ENCODE measurements at places on chromosomes 12 and 14.

DNA sequence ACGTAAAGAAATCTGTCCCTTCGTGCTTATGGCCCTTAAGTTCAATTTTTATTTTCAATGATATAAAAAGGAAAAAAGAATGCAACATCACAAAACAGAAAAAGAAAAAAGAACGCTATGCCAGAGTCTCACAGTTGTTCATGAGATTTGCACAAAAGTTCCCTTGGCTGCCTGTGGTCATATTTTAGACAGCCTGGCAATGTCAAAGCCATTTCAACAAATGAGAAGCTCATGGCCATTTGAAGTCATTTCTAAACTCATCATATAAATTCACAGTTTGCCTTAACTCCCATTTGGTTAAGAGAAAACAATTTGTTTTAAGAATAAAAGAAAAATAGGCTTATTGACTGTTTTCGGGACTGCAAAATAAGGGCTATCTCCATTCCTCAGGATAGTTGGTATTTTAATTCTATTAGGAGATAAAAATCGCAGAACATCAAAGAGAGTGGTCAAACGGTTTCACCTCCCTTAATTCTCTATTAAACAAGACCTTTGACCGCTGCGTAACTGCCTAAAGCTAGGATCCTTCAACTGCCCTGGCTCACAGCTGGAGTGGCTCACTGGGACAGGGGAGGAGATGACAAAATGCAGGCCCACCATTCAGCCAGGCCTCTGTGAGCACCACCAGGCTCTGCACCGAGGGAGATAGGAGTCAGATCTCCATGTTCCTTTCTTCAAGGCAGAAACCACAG lies 119.2 kb upstream of the DAAM1 start:
- no peak for DNase-seq

DNA sequence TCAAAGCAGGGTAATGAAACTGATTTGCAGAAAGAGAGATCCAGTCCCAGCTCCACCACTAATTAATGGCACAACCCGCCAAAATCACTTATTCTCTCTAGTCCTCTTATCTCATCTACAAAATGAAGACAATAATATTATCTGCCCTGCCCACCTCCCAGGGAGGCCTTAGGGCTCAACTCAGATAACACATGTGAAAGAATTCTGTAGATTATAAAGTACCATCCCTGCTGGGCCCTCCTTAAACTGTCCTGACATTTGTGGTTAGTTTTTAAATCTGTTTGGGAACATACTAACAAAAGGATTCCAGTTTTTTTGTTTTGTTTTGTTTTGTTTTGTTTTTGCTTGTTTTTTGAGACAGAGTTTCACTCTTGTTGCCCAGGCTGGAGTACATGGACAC lies 7.3 kb downstream of the POMT2 start:
- DNase-seq: no peak

- DNase-seq: no peak
Measured at GRCh38 chr12:70719071-70719470, 81.8 kb upstream of the PTPRB start.

GRCh38 chr14:32008602-32009193 lies 68.4 kb upstream of the ARHGAP5 start:
- DNase-seq: no peak

DNA sequence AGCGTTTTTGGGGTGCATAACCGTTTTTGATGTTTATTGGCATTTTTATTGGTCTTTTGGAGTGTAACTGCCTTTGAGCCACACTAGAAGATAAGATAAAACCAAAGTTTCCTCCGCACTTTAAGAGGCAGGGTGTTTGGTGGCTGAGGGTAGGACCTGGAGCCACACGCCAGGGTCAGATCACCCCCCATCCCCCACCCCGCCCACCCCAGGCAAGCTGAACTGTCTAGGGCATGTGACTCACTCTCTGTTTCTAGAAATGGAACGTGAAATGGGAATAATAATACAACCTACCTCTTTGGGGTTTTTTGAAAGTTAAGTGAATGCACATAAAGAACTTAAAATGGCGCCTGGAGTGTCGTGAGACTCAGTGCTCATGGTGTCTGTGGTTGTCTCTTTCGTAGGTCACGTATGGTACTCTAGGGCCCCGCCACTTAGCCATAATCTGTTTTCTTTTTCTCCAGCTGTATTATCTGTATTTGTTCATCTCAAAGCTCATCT lies 56.0 kb downstream of the PPP2R5C start:
- no peak for DNase-seq

GRCh38 chr12:52230364-52231281 lies 2.4 kb upstream of the KRT7 start:
- DNase-seq: no peak

GRCh38 chr12:117202556-117202955 lies 12.3 kb upstream of the FBXO21 start:
- no peak for DNase-seq

DNA sequence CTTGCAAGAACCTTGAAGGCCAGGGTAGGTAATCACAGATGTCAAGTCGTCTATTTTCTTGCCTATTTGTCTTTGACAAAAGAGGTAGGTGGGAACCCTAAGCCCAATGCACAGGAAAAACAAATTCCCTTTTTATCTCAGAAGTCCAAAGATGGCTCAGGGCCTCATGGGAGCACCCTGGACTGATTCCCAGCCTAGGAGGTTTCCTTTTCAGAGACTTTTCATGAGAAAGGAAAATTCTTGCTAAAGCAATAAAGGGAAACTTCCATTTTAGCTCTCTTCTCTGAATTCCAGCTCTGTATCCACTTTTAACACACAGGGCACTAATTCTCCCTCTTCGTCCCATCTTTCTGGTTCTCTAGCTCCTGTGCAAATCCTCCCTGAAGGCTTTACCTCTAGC lies 1.2 kb downstream of the ZNF641 start:
- no peak for DNase-seq

DNA sequence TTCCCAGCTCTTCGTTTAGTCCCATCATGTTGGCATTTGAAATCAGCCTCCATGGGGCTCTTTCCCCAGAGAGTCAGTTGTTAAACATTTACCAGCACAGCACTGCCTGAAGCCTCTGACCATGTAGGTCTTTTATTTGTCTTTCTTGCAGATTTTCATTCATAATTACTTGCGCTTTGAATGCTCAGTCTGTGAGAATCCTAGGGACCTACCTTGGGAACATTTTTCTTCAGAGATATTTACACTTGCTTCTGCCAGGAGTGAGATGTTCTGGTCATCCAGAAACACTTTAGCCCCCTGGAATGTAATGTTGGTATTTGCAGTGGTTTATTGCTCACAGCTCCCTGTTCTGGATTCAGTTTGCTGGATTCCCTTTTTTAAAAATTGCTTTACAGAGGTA lies 41.7 kb downstream of the RPH3A start:
- no peak for DNase-seq

DNA sequence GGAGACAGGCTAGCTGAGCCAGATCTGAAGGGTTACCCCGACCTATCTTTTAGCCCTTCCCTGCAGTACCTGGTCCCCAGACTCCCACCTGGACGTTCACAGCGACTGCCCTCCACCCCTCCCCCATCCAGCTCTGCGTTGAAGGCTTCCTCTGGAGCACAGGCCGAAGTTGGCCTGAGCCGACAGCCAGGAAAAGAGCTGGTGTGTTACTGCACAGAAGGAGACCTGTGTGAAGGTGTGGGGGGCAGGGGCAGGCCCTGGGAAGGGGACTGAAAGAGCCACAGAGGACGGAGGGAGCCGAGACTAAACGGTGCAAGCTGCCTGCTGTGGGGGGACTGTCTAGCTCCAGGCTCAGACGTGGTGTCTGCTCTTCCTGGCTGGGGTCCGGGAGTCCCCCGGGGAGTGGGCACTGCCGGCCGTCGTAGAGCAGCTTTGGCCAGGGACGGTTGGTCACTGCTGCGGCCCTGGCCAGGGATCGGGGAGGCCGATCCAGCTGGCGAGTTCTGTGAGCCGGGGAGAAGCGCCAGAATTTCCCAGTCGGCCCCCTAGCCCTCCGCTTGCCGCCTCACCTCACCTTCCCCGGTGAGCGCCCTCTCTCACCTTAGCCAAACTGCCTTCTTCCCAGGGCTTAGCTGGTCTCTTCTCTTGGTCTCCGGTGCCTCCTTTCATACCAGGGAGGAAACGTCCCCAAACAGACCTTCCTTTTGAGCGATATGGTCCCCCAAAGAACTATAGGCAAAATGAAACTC lies 899 bp upstream of the COL2A1 start:
- DNase-seq: no peak

GRCh38 chr14:35821564-35822411 lies 4.3 kb upstream of the BRMS1L start:
- no peak for DNase-seq

- DNase-seq: no peak
Measured at GRCh38 chr14:34060651-34060999, 109.8 kb upstream of the EGLN3 start.

DNA sequence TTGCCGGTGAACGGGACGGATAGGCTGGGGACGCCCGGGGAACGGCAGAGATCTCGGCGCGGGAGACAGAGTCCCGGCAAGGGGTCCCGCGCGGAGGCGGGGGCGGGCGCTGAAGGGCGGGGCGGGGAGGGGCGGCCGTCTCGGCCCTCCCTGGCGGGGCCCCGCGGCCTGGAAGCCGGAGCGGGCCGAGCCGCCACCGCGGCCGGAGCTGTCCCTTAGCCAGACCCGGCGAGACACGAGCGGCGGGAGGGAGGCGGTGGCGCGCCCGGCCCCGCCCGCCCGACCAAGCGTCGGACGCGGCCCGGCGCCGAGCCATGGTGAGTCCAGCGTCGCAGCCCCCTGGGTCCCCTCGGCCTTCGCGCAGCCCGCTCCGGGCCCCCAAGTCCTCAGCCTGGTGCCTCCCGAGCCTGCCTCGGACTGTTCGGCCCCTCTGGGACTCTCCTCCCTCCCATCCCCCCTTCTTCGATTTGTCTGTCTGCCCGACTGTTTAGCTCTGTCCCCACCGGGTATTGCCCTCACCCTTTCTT lies at the start of gene ARHGEF40:
ARHGEF40 (plus strand) TSS at position 222 of the 527 bp plus-strand sequence; CDS start at position 315, 93 bp downstream.
- DNase-seq: no peak

GRCh38 chr14:30417121-30417520 lies 141.8 kb upstream of the G2E3 start:
- DNase-seq: no peak

- no peak for DNase-seq
Measured at GRCh38 chr12:57834086-57834876, 12.2 kb downstream of the CTDSP2 start.

GRCh38 chr12:65646127-65646643 lies 178.1 kb upstream of the HMGA2 start:
- no peak for DNase-seq

DNA sequence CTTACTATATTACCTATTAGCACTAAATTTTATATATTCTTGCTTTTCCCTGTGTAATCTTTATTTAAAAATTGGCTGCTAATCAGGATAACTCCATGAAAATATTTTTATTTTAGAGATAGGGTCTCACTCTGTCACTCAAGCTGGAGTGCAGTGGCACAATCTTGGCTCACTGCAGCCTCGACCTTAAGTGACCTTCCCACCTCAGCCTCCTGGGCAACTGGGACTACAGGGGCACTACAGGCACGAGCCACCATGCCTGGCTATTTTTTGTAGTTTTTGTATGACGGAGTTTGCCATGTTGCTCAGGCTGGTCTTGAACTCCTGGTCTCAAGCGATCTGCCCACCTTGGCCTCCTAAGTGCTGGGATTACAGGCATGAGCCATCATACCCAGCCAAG lies 32.4 kb upstream of the VCPKMT start:
- DNase-seq: no peak

DNA sequence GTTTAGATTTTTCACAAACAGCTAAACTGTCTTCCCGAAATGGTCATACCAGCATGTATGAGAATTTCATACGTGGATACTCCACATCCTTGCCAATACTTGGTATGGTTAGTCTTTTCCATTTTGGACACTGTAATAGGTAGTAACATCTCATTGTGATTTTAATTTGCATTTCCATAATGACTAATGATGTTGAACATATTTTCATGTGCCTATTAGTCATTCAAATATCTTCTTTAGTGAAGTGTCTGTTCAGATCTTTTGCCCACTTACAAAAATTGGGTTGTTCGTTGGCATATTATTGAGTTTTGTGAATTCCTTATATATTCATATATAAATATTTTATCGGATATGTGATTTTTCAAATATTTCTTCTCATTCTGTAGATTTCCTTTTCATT lies 78.0 kb upstream of the GNG2 start:
- no peak for DNase-seq

DNA sequence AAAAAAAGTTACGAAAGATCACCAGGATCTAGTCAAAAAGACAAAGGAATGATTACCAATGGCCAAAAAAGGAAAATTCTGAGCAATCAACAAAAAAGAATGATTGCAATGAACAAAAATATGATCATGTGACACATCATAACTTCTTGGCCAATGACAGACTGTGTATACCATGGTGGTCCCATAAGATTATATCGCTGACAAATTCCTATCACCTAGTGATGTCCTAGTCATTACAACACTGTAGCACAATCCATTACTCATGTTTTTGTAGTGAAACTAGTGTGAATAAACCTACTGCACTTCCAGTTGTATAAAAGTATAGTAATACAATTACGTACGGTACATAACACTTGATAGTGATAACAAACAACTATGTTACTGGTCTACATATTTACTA lies 12.3 kb downstream of the SEL1L start:
- DNase-seq: no peak

DNA sequence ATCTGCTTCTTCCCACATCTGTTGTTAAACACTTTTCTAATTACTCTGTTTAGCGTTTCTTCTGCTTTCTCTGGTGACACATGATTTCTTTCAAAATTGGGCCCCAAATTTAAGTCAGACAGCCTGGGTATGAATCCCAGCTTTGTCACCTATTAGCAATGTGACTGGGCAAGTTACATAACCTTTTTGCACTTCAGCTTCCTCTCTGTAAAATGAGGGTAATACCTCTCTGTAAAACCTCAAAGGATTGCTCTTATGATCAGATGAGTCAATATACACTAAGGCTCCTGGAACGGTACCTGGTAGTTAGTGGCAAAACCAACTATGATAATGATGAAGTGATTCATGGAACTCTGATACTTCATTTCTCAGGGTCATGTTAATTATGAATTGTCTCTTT lies 33.0 kb downstream of the E2F7 start:
- no peak for DNase-seq

GRCh38 chr12:6432991-6433390 lies 11.8 kb upstream of the CD27 start:
- DNase-seq: no peak

DNA sequence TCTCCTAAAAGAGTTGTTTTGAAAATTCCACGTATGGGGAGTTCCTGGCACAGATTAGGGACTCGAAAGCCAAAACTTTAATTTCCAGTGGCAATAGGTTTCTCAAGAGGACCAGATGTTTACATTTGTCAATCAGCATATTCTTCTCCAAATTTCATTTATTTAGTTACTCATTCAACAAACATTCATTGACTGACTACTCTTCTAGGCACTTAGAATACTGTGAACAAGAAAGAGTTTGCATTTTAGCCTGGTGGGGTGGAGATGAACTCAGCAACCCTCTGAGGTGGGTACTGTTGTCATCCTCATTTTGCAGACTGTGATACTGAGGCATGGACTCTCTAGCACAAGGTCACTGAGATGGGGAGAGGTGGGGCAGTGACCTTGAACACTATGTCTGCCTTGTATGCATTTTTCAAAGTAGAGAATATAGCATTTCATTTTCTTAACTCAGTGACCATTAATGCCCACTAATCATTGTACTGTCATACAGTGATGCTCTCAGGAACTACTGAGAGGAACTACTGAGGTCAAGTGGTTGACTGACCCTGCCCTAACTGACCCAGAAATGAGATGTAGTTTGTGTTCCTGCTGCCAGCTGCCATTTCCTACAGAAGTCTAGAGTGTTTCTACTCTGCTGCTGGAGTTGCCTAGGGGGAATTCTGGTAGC lies 2.2 kb downstream of the L3HYPDH start:
- DNase-seq: no peak

GRCh38 chr12:102107970-102108369 lies 11.9 kb downstream of the NUP37 start:
- no peak for DNase-seq

GRCh38 chr12:96487634-96488033 lies 1.7 kb upstream of the CFAP54 start:
- DNase-seq: no peak

All from stimulated activated CD4-positive, alpha-beta T cell treated with anti-CD3 and anti-CD28 coated beads, Interleukin-1b, Interleukin-23, amount 100 ng/mL, for 1 hour (primary cell).